GOT3 (cell line): ENCODE measurements at places on chromosomes 7 and 10.

GRCh38 chr7:99728615-99729014, 6.4 kb downstream of the CYP3A7 start:
- DNase-seq, result no peak

DNA sequence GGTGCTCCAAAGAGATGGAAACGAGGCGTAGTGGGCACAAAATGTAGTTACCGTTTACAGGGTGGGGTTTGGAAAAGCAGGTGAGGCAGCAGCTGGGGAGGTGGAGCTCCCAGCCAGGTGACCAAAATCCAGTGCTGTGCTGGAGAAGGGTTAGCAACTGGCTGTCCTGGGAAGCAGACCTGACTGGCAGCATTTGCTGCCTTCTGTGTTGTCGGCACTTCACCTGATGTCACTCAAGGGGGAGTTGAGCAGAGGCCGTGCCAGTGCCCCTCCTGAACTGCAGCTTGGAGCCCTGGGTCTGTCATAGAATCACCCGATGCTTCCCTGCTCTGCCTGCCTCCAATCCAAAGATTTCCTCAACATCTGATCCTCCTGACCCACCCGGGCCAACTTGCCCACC, 12.8 kb downstream of the GCK start:
- DNase-seq, result no peak

DNA sequence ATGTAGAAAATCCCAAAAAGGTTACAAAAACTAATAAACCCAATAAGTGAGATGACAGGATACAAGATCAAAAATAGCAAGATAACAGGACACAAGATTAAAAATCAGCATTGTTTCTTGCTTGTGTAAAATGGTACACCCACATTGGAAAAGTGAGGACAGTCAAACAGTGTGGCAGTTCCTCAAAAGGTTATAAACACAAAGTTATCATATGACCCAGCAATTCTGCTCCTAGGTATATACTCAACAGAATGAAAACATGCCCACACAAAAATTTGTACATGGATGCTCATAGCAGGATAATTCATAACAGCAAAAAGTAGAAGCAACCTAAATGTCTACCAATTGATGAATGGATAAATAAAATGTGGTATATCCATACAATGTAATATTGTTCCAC, 105.8 kb downstream of the ARMH3 start:
- DNase-seq, result no peak

GRCh38 chr7:149732611-149733010, 40.8 kb downstream of the ZNF467 start:
- DNase-seq, result no peak

DNA sequence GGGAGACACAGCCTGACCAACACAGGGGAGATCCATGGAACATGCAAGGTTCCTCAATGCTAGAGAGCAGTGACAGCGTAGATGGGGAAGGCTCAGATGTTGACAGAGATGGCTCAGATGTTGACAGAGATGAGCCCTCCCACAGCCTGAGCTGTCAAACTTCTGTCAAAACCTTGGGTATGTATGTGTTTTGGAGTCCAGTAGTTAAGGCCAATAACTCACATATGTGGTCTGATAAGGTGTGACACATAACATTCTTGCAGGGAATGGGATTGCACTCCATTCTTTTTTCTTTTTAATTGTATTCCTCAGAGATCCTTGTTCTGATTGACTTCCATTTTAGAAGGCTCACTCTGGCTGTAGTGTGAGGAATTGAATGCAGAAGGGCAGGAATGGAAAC, 136.3 kb downstream of the C1GALT1 start:
- no peak for DNase-seq

GRCh38 chr7:122762071-122762470, 59.3 kb upstream of the RNF148 start:
- DNase-seq, result no peak

DNA sequence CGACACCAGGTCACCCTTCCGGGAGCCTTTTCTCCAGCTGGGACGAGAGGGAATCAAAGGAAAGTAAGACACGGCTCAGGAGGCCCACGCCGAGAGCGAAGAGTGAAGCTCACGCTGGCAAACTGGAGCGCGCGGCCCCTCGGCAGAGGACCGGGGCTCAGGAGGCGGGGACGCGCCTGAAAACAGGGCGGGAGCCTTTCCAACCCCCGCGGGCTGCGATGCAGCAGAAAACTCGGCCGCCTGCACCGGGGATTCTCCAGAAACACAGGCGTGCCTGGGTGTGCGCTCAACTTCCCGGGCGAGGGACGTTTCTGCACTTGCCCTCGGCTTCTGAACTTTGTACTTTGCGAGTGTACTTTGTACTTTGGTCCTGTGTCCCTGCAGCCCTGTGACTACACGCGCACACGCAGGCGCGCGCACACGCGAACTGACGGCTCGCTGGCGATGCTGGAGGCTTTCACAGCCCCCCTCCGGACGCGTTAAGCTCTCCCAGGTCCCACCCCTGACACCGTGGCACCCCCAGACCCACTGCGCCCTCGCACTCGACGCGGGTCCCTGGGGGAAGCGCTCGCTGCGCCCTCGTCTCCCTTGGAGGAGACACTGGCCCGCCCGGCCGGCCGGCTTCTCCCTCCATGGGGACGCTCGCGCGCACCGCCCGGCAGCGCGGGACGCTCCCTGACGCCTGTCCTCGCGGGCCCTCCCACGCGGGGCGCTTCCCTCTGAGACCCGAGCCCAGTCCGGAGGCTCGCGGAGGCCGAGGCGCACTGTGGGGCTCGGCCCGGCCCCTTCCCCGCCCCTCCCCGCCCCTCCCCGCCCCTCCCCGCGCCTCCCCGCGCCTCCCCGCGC, 588 bp upstream of the PAOX start:
- no peak for DNase-seq

DNA sequence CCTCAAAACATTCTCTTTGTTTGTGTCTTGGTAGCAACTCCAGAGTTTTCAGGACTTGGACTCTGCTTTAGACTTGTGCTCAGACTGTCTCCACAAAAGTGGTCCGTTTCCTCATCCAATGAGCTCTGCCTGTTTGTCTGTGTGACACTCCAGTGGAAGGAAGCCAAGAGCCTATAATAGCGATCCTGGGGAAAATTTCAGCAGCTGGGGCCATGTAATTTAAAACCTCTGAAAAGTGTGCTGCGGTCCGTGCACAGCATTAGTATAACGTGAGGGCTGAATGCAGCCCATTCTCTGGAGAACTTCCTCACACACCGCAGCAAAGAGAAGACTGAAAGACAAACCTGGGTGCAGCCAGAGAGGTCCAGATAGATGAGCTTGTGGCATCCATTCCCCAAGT, at the start of gene LRRC17:
Gene LRRC17 (plus strand): TSS at position 259 of the 400 bp plus-strand sequence. CDS start 20,914 bp downstream, outside the sequence.
- peak; percentile 19 for DNase-seq

DNA sequence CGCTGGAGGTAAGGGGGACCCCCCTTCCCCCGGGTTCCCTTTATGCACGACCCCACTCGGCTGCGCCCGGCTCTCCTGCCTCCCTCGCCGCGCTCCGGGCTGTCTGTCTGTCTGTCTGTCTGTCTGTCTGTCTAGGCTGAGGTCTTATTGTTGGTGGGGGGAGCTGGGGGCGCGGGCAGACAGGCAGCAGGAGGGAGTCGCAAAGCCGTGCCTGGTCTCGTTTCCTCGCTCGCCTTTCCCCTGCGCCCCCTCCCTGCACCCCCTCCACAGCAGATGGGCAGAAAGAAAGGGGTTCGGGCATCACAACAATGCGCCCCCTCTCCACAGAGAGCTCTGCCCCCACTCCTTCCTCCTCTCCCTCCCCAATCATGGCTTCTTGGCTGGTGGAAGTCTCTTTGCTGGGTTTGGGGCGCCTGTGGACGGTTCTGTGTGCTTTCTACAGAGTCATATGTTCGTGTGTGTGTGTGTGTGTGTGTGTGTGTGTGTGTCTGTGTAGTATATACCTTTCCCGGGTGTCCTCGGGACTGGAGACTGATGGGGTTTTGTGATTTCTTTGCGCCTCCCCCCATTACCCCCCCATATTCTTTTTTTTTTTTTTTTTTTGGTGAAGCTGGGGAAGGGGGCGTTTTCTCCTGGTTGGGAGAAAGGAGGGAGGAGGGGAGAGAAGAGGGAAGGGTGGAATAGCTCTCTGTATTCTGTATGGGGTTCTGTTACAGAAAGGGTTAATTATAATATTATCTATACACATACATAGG, 1.9 kb downstream of the AUTS2 start:
- no peak for DNase-seq
